ENCODE measurements at places on chromosomes 11 and 22.

DNA sequence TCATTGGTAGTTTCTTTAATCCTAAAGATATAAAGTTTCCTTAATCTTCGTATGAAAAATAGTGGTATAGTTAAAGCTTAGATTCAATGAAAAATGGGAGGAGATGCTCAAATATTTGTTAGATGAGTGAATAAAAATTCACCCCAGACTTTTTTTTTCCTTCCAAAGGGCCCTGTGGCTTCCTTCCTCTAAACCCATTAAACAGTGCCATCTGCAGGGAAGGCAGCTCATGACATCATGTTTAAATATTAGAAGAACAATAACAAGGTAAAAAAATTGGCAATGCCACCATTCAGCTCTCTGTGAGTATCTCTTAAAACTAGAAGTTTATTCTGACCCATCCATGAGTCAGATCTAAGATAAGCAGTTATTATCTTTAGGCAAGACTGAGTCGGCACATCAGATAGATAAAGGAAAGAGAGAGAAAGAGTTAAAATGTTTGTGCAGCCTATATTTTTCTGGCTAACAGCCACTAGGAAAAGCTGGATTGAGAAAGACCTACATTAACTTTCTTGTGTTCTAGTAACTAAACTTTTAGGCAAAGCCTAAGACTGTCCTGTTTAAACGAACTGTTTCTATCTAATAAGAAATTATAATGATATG, 19.1 kb upstream of the OOSP1 start:
- DNase-seq, result no peak

DNA sequence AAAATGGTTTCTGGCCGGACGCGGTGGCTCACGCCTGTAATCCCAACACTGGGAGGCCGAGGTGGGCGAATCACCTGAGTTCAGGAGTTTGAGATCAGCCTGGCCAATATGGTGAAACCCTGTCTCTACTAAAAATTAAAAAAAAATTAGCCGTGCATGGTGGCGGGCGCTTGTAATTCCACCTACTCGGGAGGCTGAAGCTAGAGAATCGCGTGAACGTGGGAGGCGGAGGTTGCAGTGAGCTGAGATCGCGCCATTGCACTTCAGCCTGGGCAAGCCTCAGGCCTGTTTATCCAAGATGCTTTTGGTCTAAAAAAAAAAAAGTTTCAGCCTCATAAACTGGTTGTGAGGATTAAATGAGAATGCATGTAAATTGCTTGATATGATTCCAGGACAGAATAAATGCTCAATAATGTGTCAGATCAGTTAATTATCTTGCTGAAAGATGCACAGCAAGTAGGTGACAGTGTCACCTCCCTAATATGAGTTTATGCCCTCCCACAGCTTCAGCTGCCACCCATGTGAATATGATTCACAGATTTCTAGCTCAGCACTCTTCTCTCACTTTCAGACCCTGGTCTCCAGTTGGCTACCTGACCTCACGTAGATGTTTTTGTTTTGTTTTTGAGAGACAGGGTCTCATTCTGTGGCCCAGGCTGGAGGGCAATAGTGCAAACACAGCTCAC, 1.1 kb upstream of the ALG8 start:
- no peak for DNase-seq

DNA sequence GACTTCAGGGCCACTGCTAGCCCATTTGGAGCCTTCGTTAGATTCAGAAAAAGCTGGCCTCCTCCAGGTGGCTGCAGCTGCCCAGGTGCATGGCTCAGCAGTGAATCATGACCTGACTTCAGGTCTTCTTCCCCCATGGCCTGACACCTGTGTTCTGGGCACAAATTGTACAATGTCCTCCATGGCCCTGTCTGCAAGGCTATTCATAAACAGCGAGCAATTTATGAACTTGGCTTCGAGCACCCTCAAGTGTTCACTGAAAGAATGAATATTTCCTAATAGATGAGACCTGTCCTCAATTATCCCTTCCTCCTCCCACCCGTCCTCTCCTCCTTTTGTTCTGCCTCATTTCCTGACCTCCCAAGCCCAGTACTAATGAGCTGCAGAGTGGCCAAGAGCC, 12.2 kb upstream of the VPS37C start:
- DNase-seq, result no peak

GRCh38 chr11:10386361-10386760, 68.7 kb upstream of the AMPD3 start:
- DNase-seq, result no peak

- no peak for DNase-seq
These were observed 34.0 kb downstream of the KREMEN1 start for GRCh38 chr22:29106839-29107238.

GRCh38 chr11:59206635-59207034, 6.1 kb downstream of the MPEG1 start:
- no peak for DNase-seq
